Calu3 (cell line): ENCODE measurements at places on chromosomes 5 and 9. TPM values are rescaled to one million over a fixed set of nuclear protein-coding genes. Genes with fewer than 3 reads are reported as not detected.
A peak's percentile ranks its signal among the peaks of the same experiment; 100 is the strongest.

Gene NEUROG1
- total RNA-seq: not detected in 2 replicates

DNA sequence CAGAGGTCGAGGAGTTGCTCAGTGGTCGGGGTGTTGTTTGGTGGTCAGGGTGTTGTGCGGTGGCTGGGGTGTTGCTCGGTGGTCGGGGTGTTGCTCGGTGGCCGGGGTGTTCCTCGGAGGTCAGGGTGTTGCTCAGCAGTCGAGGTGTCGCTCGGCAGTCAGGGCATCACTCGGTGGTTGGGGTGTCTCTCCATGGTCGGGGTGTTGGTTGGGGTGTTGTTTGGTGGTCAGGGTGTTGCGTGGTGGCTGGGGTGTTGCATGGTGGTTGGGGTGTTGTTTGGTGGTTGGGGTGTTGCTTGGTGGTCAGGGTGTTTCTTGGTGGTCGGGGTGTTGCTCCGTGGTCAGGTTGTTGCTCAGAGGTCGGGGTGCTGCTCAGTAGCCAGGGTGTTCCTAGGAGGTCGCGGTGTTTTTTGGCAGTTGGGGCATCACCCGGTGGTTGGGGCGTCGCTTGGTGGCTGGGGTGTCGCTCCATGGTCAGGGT is 11.0 kb upstream of the GPSM1 start:
- no peak overlapping the region for H3K27ac ChIP-seq
- no peak for DNase-seq
- peaks cover 4% of the 10 kb centered on the region for H3K36me3 ChIP-seq

DNA sequence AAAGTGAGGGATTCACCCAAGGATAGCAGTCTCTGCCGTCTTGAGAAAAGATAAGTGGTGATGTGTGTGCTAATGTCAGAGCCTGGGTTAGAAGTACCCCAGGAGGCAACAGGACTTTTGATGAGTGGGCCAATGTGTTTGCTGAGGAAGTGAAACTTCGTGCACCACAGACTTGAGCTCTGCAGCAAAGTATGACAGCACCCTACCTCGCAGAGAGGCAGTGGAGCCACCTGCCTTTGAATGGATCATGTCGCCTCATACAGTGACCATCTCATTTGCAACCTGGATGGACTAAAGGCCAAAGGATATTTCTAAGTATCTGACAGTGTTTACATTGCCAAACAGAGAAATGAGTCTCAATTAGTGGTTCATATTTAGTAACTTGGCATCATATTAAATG is 593.9 kb upstream of the GRAMD2B start:
- no peaks in the 10 kb centered on the region for H3K4me1 ChIP-seq
- H3K27me3 ChIP-seq: no peaks in the 10 kb centered on the region
- H3K27ac ChIP-seq: no peak overlapping the region
- DNase-seq: no peak
- H3K4me3 ChIP-seq: no peak overlapping the region

- DNase-seq: no peak
- H3K27ac ChIP-seq: no peak overlapping the region
- H3K27me3 ChIP-seq: no peaks in the 10 kb centered on the region
Measured at GRCh38 chr9:33959725-33960124, 89.0 kb downstream of the UBAP2 start.

DNA sequence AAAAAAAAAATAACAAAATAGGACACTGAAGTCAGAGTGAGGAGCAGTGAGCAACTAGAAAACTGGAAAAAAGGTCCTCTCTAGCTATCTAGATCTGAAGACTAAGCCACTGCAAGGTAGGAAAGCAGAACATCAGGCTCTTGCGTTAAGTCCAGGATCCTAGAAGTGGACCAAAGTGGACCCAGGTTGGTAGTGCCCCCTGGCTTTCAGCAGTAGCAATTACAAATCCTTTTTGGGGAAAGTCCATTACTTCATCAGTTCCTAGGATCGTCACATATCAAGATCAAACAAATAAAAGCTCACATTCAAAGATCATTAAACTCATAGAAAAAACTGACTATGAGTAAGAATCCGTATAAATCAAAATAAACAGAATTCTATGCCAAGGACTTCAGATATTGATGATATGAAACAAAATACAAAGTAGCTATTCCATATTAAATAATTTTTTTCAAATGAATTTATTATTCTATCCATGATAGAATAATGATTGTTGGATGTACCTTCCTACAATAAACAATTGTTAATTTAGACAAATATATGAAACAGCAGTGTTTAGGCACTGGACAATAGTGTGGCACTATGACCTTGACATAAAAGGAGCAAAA is 6.5 kb upstream of the RICTOR start:
- peaks cover 11% of the 10 kb centered on the region for H3K4me1 ChIP-seq
- DNase-seq: peak; percentile 66
- H3K4me3 ChIP-seq: no peak overlapping the region
- H3K27ac ChIP-seq: peak overlapping the region; percentile 20

DNA sequence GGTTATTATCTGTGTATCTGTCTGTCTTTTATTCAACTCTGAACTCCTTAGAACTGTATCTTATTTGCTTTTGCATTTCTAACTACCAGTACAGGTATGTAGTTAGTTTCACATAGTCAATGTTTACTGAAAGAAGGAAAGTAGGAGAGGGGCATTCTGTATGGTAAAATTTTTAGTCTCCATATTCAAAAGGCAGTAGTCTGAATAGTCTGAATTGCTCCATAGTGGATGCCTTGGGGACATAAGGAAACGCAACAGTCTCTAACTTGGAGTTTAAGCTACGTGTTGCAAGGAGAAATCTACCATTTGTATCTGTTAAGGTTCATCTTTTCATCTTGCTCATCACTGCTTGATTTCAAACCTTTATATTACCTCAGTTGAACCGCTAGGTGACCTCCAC is 26.2 kb downstream of the RASGRF2 start:
- no peaks in the 10 kb centered on the region for H3K27me3 ChIP-seq
- peaks cover 20% of the 10 kb centered on the region for H3K4me1 ChIP-seq
- DNase-seq: no peak
- H3K4me3 ChIP-seq: no peak overlapping the region
- H3K27ac ChIP-seq: no peak overlapping the region

- H3K4me3 ChIP-seq: no peak overlapping the region
- peak; percentile 53 for DNase-seq
- H3K27ac ChIP-seq: peak overlapping the region; percentile 16
- peaks cover 16% of the 10 kb centered on the region for H3K4me1 ChIP-seq
- H3K36me3 ChIP-seq: no peaks in the 10 kb centered on the region
- H3K27me3 ChIP-seq: no peaks in the 10 kb centered on the region
Measured at GRCh38 chr5:180785794-180786221, 16.8 kb downstream of the MGAT1 start.

DNA sequence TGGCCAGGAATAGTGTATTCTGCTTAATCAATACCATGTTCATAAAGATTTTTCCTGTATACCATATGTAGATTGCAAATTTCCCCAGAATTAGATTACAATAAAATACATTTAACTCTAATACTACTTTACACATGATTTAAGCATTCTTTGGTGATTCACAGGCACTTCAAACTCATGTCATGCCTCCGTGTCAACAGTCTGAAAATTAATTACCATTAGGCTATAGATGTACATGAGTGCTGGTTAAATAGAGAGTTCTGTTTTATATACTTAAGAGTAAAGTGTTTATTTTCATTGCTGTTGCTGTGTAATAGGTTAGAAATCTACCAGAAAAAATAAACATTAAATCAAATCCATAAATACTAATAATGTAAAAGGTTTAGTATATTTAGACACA is 159.8 kb downstream of the ZSWIM6 start:
- H3K36me3 ChIP-seq: peaks cover 5% of the 10 kb centered on the region
- no peak overlapping the region for H3K4me3 ChIP-seq
- DNase-seq: no peak

DNA sequence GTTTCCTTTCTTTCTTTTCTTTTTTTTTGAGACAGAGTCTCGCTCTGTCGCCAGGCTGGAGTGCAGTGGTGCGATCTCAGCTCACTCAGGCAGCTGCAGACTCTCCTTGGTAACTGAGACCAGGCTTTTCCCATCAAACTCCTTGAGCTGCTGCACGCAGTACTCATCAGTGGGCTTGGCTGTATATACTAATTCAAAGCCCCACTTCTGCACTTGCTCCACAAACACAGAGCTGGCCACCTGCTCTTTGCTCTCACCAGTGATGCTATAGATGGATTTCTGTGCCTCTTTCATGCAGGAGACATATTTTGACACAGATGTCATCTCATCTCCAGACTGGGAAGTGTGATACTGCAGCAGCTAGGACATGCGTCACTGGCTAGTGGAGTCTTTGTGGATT is 252.7 kb downstream of the AP3B1 start:
- no peaks in the 10 kb centered on the region for H3K27me3 ChIP-seq
- H3K36me3 ChIP-seq: no peaks in the 10 kb centered on the region
- no peak for DNase-seq
- H3K27ac ChIP-seq: no peak overlapping the region
- no peaks in the 10 kb centered on the region for H3K4me1 ChIP-seq
- H3K4me3 ChIP-seq: no peak overlapping the region

DNA sequence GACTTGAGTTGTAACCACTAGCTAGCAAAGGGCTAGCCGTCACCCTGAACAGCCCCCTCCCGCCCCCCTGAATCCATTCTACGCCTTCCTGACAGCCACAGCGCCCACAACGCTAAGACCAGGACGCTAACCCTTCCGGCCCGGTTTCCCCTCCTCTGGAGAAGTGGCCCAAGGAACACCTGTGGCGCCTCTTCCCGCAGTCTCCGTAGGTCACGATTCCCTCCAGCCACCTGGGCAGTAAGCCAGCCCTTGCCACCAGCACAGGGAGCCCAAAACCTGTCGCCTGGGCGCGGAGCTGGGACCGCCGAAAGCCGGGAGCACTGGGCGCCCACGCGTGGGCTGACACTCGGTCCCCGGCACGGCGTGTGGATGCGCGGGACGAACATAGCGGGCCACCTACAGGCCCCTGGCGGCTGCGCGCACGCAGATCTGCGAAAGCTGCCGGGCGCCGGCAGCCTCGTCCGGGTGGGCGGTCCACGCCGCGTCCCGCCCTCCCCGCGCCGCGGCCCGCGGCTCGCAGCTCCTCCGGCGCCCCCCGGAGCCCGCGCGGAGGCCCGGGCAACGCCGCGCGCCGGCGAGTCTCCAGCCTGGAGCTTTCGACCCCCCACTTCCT is 596 bp downstream of the IRF1 start:
- H3K27ac ChIP-seq: peak overlapping the region; percentile 76
- H3K4me3 ChIP-seq: peak overlapping the region; percentile 89
- H3K27me3 ChIP-seq: no peaks in the 10 kb centered on the region
- H3K4me1 ChIP-seq: peaks cover 41% of the 10 kb centered on the region
- no peak for DNase-seq

- H3K4me3 ChIP-seq: peak overlapping the region; percentile 65
- peaks cover 64% of the 10 kb centered on the region for H3K4me1 ChIP-seq
- peaks cover 49% of the 10 kb centered on the region for H3K36me3 ChIP-seq
- DNase-seq: peak; percentile 82
- H3K27ac ChIP-seq: peak overlapping the region; percentile 97
Measured at GRCh38 chr5:10724781-10725507, 36.1 kb downstream of the DAP start.
